ENCODE measurements at places on chromosomes 12 and 14.

- DNase-seq = no peak
These were observed 14.0 kb downstream of the BRF1 start for GRCh38 chr14:105286759-105287144.

DNA sequence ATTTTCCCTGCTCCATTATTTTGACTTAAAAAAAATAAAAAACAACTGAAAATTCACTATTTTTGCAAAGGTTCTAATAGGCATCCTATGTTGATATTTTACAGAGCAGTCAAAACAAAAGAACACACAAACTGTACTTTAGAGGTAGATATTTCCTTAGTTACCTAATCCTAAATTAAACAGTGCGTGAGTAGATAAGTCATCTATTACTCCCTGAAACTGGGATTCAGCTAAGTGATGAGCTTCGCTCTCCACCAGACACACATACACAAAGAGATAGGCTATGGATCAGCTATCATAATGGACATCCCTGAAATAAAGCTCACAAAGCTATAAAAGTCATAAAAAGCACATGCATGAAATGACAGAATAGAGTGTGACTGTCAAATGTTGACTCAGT is 398.7 kb downstream of the SOX5 start:
- no peak for DNase-seq

DNA sequence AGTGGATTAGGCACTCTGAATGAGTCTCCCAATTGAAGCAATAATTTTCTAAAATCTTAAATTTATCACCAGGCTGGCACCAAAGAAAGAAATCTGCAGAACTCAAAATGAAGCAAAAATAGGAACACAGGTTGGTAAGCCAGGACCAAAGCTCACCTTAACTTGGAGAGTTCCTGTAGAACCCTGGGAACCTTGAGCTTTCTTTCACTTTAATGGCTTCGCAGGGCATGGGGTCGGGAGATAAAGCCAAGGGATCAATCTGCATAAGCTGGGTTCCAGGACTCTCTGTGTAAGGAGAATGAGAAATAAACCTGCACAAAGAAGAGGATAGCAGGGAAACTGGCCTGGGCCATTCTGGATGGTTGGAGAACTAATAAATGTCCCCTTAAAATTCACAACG is 8.3 kb upstream of the VDR start:
- no peak for DNase-seq

DNA sequence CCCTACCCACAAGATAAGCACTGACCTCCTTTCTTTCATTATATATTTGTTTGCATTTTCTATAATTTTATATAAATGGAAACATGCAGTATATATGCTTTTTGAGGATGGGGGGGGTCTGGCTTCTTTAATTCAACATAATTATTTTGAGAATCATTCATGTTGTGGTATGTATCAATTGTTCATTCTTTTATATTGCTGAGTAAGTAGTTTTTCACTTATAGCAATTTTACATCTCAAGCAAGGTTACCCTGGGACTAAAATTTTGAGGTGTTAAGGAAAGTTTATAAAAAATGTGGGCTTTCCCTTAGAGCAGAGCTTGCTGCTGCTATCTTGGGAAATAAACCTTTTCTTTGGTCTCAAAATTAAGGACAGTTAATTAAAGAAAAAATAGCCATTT is 89.9 kb upstream of the EGLN3 start:
- no peak for DNase-seq

- DNase-seq = peak; percentile 73
These were observed 21.7 kb downstream of the CBX5 start for GRCh38 chr12:54258201-54258681.

GRCh38 chr12:95179011-95179410 is 38.3 kb downstream of the FGD6 start:
- no peak for DNase-seq

DNA sequence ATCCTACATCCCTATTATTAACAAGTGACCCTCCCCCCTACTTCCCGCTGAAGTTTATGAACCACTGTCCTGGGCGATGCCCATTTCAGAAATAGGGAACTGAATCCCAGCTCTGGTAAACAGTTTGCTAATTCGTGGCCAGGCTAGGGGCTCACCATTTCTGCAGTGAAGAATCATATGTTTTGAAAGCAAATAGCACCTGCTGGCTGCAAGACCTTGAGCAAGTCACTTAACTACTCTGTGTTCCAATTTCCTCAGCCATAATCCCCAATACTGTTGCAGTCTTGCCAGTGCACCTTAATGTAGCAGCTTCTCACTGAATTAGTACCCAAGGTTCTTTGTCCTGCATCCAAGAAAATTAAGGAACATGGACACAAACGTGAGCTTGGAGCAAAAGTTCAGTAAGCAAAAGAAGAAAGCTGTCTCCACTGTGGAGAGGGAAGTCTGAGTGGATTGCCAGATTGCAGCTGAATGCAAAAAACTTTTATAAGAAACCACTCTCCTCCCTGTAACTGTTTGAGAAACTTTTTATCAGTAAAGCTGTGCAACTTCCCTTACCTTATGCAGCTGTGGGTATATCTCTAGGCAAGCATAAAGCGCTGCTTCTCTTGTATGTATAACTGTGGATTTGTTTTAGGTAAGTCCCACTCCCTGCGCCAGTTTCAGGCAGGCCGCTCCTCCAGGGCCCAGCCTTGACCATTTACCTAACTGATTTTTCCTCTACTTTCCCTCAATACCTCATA is 824 bp downstream of the OAS1 start:
- DNase-seq = no peak

- DNase-seq = peak; percentile 61
These were observed 1.8 kb downstream of the GALNT6 start for GRCh38 chr12:51389302-51389999.

DNA sequence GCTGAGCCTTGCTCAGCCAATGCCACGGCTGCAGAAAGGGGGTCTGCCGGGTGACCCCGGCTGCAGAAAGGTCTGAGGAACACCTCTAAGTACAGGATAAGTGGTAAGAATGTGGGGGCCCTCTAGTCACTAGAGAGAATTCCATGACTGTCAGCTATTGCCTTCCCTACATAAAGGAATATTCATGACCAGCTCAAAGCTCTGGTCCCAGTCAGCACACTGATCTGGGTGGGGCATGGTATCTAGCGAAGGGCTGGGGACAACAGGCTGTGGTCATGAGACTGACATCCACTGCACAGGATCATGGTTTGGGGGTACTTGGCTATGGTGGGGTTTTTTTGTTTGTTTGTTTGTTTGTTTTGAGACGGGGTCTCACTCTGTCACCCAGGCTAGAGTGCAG is 42.1 kb downstream of the DCAF4 start:
- no peak for DNase-seq

GRCh38 chr12:71652656-71653055 is 11.0 kb downstream of the ZFC3H1 start:
- peak; percentile 16 for DNase-seq

GRCh38 chr12:20451761-20452160 is 83.4 kb downstream of the PDE3A start:
- DNase-seq = peak; percentile 93

DNA sequence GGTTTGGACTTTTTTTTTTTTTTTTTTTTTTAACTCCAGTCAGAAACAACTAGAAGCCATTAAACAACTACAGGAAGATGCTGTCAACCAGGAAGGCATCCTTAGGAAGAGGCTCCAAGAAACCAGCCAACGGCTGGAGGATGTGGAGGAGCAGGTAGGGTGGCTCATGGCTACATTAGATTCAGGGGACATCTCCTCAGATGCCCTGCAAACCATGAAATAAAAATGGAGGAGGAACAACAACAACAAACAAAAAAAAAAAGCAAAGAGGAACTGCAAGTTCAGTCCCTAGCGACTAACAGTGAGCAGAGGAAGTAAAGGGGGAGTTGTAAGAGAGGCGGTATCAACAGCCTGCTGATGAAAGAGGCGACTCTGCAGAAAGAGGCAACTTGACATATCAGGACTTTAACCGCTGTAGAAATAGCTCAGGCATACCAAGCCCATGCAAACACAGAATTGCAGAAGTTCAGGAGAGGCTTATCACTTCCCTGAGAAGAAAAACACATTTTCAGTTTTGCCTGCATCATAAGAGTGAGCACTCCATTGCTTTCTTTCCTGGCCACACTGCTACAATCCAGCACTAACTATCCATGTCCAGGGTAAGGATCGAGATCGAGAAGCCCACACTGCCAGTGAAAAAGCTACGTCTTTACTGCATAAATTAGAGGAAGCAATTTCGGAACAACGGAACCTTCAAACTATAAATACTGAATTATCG is 103.5 kb upstream of the BCAT1 start:
- DNase-seq = no peak

DNA sequence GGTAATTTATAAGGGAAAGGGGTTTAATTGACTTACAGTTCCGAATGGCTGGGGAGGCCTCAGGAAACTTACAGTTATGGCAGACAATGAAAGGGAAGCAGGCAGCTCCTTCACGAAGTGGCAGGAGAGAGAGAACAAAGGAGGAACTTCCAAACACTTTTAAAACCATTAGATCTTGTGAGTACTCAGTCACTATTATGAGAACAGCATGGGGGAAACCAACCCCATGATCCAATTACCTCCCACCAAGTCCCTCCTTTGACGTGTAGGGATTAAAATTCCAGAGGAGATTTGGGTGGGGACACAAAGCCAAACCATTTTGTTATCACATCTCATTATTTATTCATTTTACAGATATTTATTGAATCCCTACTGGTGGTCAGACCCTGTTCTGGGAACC is 822.8 kb downstream of the GALC start:
- no peak for DNase-seq

GRCh38 chr14:51308866-51309265 is 68.8 kb downstream of the TMX1 start:
- peak; percentile 49 for DNase-seq

- DNase-seq = no peak
These were observed 205.7 kb downstream of the TTC8 start for GRCh38 chr14:89029961-89030694.

- DNase-seq = no peak
These were observed 1.8 kb downstream of the RASSF9 start for GRCh38 chr12:85834378-85834777.

DNA sequence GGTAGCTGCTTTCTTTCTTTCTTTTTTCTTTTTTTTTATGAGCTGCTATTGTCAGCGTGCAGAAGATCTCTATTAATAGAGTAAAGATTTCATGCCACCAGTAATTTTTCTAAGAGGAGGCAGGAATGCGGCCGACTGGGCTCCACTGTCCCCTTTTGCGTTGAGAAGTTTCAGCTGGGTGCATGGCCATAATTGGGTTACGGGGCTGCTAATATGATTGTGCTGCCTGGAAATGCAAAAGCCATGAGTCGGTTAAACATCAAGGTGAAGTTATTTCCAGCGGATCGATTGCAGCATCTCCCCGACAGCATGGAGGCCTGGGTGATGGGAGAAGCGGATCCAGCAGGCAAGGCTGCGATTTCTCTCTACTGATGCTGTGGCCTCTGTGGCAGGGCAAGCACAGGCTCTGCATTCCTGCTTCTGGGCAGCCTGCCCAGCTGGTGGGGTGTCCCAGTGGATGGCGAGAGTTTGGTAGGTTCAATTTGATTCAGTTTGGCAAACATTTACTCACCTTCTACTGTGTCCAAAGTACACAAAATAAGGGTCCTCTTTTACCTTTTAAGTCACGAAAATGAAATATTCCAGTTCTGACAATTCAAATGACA is 54.4 kb upstream of the PRMT8 start:
- DNase-seq = no peak

GRCh38 chr12:57223191-57224165 is 6.0 kb upstream of the SHMT2 start:
- DNase-seq = no peak

DNA sequence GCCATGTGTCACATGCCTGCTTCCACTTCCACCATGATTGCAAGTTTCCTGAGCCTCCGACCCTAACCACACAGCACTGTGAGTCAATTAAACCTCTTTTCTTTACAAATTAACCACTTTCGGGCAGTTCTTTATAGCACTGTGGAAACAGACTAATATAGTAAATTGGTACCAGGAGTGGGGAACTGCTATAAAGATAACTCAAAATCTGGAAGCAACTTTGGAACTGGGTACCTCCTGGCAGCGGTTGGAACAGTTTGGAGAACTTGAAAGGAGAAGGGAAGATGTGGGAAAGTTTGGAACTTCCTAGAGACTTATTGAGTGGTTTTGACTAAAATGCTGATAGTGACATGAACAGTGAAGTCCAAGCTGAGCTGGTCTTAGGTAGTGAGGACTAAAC is 436.1 kb downstream of the TMEM121 start:
- no peak for DNase-seq

DNA sequence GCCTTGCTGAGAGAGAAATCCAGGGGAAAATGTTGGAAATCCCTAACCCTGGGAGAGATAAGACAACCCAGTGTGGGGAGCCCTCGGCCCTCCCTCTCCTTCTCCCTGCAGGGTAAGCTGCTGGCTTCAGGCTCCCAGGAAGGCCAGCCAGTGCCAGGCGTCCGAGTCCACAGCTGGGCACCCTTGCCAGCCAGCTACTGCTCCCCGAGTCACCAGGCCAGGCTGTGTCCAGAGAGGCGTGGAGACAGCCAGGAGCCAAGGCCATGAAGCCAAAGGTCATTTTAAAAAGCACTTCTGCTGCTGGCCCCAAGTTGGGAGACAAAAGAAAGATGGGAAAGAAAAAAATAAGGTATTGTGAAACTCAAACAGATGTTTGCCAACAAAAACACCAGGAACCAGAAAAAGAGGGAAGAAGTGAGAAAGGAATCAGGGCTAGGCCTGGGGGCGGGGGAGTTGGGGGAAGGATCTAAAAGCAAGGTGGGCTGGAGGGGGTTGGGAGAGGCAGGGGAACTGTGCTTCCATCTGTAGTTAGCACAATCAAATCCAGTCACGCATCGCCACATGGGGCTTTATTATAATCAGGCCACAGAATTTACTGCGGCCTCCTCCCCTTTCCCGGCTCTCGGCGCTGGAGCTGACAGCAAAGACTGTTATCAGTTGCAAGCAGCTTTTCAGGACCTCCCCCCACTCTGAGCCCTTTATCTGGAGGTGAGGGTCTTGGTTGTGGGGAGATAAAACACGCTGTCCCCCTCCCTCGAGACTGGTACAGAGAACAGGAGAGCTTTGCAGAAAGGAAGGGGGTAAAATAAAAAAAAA is 33.5 kb downstream of the RBM19 start:
- peak; percentile 18 for DNase-seq

GRCh38 chr12:51086933-51087332 is 3.5 kb upstream of the CSRNP2 start:
- DNase-seq = no peak

- no peak for DNase-seq
These were observed 73.9 kb upstream of the PAWR start for GRCh38 chr12:79764641-79765040.

GRCh38 chr14:99884834-99885648 is 91.8 kb downstream of the EML1 start:
- peak; percentile 62 for DNase-seq

DNA sequence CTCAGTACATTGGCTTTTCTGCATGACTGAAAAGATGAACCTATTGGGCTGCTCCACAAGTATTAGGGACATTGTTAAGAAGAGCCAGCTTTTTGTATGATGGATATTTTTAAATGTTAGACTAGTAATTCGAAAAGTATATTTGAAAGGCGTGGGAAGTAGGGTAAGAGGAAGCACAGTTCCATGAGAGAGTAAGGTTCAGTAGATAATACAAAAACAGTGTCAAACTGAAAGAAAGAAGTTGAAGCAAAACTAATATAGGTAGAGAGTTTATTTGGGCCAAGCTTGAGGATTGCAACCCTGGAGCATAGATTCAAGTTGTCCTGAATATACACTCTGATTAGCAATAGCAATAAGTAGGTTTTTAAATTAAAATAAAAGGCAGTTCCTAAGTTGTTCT is 193.9 kb downstream of the RASSF9 start:
- DNase-seq = no peak
